IPS-NIHi11 (cell line): ENCODE measurements at places on chromosomes 2 and 18.
A peak's percentile ranks its signal among the peaks of the same experiment; 100 is the strongest.

- no peak for DNase-seq
Observed at GRCh38 chr2:70926042-70926441, 9.7 kb upstream of the ATP6V1B1 start.

DNA sequence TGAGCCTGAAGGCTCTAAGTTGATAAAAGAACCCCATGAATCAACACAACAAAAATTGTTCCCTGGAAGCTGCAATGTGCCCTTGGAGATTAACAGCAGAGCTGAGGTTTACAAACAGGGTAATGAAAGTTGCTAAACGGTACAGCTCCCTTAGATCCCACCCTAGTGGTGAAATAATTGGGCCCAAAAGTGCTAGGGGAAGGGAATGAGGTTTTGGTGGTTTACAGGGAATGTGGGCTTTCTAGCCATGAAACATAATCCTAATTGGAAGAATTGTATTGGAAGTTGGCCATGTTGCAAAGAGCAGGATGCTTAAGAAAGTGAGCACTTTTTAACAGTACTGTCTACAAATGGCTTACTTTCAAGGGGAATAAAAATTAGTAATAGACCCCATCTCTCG, 180.2 kb upstream of the SMIM21 start:
- DNase-seq: no peak

DNA sequence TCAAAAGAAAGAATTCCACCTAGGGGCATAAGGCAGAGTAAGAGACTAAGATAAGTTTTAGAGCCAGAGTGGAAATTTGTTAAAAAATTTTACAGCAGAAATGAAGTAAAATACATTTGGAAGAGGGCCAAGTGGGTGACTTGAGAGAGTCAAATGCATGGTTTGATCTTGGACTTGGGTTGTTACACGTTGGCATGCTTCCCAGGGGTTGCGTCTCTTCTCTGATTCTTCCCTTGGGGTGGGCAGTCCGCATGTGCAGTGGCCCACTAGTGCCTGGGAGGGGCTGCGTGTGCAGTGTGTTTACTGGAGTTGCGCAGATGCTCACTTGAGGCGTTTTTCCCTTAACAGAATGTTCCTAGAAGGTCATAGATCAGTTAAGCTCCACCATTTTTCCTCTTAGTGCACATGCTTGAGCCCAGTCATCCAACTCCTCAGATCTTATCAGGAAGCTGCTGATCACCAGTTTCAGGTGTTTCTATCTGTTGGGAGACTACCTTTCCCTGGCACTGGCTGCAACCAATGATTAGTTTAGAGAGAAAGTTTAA, 13.1 kb downstream of the SEH1L start:
- DNase-seq: no peak

GRCh38 chr18:48564139-48564538, 25.3 kb downstream of the CTIF start:
- DNase-seq: no peak

GRCh38 chr18:52140986-52141385, 199.0 kb upstream of the DCC start:
- no peak for DNase-seq

DNA sequence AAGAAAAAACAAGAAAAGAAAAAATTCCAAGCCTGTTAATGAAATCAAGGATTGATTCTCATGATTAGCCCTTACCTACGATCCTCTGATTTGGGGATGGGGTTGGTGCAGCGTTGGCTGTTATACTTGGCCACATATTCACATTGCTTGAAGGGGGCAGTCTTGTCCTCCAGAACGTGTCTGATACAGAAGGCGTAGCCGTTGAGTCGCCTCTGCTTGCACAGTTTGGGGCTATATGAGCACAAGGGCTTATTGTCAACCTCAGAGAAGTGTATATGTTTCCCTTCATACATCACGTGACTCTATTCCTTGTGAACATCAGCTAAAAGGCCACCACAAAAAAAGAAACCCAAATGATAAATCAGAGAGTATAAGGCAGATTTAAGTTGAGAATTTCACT, 23.2 kb downstream of the INO80D start:
- no peak for DNase-seq

DNA sequence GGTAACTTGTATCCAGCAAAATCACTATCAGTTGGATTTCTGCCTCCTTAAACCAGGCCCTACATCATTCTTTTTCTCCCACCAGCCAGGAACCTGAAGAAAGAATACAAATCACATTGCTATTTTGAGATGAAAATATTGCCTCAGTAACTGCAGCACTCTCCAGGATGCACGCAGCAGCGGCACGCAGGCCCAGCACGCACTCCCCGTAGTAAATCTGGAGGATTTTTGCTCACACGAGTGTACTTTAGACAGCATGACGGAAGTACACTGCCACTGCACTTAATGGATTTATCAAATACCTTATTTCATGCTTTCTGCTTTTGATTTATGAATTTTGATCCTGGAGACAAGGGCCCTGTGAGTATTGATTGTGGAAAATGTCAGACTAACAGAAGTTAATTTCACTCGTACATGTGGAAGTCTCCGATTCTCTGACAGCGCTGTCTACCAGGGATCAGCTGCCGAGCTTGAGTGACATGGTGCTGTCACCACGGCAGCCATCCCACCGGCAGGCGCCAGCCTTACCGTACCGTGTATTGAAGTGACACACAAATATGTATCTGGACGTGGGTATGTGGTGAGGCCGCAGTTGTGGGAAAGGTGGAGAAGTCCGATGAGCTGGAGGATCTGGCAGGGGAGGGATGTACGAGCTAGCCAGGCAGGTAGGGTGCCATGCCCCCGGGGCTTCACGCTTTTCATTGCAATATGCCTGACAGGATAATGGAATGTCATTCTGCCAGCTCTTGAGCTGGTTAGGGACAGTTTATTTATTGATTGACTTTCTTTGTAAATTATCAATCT, 863.7 kb downstream of the GALR1 start:
- DNase-seq: no peak

- no peak for DNase-seq
Observed at GRCh38 chr2:109525836-109526235, 87.9 kb downstream of the SEPTIN10 start.

- DNase-seq: no peak
Observed at GRCh38 chr2:164913011-164913410, 42.3 kb downstream of the SLC38A11 start.

DNA sequence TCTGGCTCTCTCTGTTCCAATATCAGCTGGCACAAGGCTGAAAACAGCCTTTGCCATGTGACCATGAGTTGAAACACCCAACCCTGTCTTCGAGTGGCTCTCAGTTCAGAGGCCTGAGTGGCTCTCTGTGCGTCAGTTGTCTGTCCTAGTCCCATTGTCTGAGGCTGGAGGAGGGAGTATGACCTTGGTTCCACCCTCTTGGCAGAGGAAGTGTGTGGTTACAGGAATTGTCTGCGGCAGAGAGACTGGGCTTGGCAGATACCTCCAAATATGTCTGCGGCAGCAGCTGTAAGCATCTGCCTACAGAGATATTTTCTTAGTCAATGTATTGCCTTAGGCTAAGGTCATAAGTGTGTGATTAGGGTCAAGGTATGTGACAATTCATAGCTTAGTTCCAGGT, 32.6 kb downstream of the CNGA3 start:
- DNase-seq: no peak

DNA sequence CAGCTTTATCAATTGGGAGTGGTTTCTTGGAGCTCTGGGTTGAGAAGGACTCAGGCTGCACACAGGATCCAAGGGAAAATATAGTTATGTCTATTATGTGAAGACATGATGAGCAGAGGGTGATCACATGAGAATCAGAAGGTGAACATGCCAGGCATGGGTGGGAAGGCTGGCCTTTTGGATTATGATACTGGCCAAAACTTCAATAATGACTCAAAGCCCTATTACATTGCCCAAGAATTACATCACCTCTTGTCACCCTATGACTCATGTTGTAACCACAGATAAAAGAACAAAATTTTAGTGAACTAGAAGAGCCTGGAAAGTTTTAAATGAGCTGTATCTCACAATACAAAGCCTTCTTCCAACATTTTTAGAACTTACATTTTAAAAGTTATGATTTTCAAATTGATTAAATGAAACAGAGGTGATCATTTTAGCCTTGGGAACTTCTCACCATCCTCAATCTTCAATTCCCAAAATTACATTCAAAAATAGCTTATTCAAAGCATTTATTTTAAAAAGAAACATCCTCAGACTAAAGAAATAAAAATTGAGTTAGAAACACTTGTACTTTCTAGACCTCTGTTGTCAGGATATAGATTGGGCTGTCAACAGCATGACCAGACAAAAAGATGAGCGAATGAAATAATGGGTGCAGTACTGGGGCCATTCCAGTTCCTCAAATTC, 428.3 kb downstream of the MBD2 start:
- DNase-seq: no peak

DNA sequence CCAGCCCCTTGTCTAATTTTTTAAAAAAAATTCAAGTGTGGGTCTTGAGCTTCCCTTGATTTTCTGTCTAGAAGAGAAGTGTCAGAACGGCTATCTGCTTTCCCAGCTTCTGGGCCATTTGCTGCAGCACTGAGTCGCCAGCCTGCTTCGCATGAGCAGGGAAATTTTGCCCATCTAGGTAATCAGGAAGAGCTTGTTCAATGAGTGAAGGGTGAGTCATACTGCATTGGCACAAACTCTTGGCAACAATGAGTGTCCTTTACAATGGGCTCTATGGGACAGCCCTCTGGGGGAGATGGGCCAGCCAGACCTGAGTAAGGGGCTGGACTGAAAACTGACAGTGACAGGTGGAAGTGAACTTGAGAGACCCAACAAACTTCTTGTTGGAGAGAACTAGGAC, 2.4 kb upstream of the RNF144A start:
- no peak for DNase-seq

DNA sequence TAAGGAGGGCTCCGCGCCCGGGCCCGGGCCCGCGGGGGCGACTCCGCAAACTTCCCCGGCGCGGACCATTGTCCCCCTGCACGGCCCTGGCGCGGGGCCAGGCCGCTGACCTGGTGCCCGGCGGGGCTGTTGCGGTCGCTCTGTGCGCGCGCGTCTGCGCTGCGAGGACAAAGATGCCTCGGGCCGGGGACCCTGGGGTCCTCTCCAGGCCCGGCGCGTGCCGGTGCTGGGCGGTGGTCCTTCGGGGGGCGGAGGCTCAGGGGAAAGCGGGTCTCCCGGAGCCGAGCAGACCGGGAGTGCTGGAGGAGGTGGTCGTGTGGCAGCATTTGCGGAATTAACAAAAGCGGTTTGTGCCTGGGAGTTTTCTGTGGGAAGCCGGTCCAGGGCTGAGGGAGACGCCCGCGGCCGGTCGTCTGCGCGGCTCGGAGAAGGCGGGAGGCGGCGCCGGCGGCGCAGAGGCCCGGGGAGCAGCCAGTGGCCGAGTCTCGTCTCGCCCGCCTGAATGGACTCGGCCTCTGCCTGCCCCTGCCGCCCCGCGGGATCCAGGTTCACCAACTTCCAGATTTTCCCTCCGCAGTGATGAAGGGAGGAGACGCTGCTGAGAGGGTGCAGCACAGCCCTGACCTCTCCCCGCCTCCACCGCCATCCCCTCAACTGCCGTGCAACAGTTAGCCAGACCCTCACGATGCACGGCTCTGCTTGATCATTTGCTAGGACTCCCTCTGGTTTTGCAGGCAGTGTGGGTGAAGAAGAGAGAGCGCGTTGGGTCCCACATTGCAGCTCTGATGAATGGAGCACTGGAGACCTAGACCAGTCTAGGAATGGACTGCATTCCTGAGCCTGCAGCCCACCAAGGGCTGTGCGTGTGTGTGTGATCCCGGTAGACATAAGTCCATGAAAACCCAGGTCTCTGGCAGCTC, 705 bp downstream of the EFR3B start:
- DNase-seq: peak; percentile 60

DNA sequence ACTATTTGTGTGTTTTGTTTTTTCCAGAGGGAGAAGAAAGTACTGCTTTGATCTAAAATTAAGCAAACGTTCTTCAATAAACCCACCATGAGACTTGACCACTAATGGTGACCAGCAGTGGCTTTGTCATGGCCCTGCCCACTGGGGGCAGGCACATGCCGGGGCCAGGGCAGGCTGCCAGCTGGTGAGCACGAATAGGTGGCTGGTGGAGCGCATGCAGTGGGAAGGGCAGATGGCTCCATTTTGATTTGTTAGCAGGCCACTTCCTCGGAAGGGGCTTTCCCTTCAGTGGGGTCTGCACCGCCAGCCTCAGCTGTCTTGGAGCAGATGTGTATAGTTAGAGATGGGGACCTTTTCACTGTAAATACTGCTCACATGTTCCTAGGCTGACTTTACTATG, 277.1 kb downstream of the SOX11 start:
- no peak for DNase-seq

- DNase-seq: no peak
Observed at GRCh38 chr2:240627736-240628506, 2.6 kb downstream of the GPR35 start.

DNA sequence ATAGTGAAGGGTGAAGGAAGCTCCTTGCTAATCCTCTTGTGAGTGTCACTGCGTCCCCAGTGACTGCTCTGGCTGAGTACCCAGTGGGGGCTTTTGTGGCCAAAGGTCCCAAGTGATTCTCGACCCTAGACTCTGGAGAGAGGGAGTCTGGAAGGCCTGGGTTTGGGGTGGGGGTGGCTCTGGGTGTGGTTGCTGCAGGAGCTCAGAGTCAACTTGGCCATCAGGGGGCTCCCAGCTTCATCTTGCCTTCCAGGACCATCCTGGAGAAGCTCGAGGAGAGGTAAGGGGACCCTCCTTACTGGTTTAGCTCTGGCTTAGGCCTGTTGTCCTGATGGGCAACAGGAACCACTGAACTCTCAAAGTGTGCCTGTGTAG, 592 bp downstream of the PSD4 start:
- no peak for DNase-seq

DNA sequence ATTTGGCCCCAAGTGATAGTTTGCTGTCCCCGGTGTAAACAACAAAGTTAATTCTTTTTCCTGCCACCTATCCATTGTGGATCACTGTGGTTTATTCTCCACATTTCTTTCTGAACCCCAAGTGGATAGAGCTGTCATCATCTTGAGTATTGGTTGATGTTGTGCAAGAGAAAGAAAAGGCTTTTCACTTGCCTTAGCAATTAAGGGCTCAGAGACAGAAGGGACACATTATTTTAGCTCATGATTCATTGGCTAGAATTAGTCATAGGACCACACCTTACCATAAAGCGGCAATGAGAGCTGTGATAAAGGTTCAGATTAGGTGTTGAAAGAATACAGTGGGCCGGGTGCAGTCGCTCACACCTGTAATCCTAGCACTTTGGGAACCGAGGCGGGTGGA, 442.1 kb upstream of the DCC start:
- DNase-seq: no peak

GRCh38 chr2:152864601-152865149, 146.3 kb downstream of the ARL6IP6 start:
- DNase-seq: no peak

DNA sequence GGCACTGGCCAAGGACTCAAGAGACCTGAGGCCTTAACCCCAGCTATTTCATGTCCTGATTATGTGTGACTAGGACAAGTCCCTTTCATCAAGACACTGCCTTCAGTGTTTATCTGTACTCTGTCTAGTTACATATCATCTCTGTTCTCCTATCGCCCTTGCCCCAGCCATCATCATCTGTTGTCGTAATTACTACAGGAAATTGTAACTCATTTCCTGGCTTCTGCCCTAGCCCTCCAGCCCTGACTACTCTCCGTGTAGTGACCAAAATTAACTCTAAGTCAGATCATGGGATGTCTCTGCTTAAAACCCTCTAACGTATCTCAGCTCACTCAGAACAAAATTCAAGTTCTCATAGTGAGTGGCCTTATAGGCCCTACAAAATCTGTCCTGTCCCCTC, 49.3 kb upstream of the LAPTM4A start:
- no peak for DNase-seq
